ENCODE measurements at places on chromosomes 5 and 9.

DNA sequence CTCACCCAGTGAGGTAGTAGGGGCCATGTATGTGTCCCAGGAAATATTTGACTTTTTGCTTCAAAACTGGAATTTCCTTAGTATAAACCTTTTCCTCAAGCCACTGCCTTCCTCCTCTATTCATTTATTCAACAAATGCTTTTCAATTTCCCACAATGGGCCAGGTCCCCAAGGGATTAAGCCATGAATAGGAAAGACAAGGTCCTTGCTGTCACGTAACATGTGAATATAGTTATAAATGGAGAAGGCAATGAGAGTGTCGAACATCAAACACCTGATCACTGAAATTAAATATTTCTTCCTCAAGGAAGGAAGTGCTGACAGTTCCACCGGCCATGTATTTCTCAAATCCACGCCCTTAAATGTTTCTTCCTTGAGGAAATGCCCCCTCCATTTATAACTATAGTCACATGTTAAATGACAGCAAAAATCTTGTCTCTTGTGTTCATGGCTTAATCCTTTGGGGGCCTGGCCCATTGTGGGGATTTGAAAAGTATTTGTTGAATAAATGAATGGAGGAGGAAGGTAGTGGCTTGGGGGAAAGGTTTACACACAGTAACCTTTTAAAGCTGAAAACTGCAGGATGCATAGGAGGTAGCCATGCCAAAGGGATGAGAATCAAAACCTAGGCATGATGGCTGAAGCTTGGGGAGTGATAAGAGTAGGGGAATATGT lies 145.5 kb downstream of the PTTG1 start:
- no peak for DNase-seq

DNA sequence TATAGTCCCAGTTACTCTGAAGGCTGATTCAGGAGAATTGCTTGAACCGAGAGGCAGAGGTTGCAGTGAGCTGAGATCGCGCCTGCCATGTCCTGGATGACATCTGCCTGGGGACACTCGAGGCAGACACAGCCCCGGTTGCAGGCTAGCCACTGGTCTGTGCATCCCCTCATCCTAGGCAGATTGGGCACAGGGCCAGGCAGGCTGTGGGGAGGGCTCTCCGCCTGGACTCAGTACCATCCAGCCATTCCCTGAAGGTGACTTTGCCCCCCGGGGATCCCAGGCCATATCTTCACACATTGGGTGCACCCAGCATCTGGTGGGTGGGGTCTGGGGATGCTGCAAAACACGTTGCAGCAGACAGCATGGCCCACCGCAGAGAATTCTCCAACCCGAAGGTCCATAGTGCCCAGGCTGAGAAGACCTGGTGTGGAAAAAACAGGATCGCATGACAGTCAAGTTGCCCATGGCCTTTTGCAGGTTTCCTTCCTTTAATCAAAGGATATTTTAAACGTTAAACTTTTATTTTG lies 50.9 kb upstream of the SUSD3 start:
- DNase-seq, result no peak

- no peak for DNase-seq
Observed at GRCh38 chr9:131259432-131259898, 16.8 kb downstream of the FAM78A start.

DNA sequence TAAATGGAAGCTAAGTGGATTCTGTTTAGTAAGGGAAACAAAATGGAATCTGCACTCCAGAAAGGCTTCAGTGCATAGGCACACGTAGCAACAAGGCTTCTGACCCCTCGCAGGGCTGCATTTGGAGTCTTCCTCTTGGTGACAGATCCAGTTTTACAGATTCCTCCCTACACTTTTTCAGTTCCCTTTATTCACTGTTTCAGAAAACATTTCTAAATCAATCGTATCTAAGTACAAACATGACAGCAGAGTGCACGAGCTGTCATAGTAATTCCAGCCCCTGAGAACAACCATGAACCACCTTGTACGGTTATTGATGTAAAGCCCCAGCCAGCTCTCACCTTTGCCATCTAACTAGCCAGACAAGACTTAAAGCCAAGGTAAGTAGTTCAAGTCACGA lies 491.6 kb downstream of the SEMA5A start:
- no peak for DNase-seq

- no peak for DNase-seq
Observed at GRCh38 chr5:158876263-158876942, 223.3 kb downstream of the EBF1 start.

- DNase-seq, result no peak
Observed at GRCh38 chr9:130143279-130143893, 28.8 kb upstream of the NCS1 start.

Measured in HFF-Myc (cell line).